ENCODE measurements at places on chromosomes 3 and 15.

- DNase-seq: no peak
These were observed 171.9 kb downstream of the FAM43A start for GRCh38 chr3:194857469-194858113.

GRCh38 chr15:34362047-34362773, 4.8 kb downstream of the LPCAT4 start:
- no peak for DNase-seq

DNA sequence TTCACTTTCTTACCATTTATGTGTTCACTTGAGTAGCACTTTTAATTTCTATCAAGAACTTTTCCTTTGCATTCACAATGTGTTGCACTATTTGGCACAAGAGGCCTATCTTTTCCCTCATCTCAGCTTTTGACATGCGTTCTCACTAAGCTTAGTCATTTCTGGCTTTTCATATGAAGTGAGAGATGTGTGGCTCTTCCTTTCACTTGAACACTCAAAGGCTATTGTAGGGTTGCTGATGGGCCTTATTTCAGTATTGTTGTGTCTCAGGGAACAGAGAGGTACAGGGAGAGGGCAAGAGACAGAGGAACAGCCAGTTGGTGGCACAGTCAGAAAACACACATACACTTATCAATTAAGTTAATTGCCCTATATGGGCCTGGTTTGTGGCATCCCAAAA, 127.4 kb upstream of the MLF1 start:
- DNase-seq: no peak

DNA sequence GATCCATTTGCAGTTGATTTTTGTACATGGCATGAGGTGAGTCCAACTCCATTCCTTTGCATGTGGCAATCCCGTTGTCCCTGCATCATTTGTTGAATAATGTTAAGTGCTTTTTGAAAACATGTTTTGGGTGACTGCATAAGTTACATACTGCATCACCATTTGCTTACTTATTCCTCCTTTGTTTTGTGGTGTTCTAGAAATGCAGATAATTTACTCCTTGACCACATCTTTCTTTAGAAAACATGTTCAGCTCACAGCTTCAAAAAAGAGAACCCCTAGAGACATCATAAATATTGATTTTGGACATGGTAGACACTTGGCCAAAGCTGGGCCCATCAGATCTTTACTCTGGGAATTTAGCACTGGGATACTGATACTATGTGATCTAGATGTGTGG, 135.3 kb upstream of the DAZL start:
- DNase-seq: no peak

GRCh38 chr3:58867621-58868020, 182.2 kb downstream of the CFAP20DC start:
- DNase-seq: no peak

DNA sequence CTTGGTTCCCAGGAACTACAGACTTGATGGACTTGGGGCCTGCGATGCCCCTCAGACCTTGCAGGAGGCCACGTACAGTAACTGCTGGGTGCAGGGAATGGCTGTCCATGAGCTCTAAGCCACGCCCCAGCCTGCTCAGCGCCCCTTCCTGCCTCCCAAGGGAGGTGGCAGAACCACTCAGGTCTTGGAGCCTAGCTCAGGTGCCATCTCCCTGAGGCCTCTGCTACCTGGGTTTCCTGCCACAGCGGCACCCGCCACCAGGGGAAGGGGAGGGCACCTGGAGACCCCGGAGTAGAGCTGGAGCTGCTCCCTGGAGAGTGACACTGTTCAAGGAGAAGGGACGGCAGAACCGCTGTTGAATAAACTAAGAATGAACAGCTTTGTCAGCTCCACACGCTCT, 77.8 kb upstream of the RPL32 start:
- no peak for DNase-seq

GRCh38 chr3:22779737-22780136, 423.4 kb upstream of the UBE2E2 start:
- no peak for DNase-seq

GRCh38 chr3:54660714-54661132, 267.1 kb downstream of the LRTM1 start:
- DNase-seq: no peak

GRCh38 chr3:160260587-160261270, 35.5 kb downstream of the C3orf80 start:
- no peak for DNase-seq

GRCh38 chr3:103126115-103126514, 691.3 kb downstream of the ZPLD1 start:
- DNase-seq: no peak

GRCh38 chr3:27715454-27715806, 6.7 kb downstream of the EOMES start:
- DNase-seq: no peak

GRCh38 chr3:41202834-41203345, 3.6 kb downstream of the CTNNB1 start:
- no peak for DNase-seq

DNA sequence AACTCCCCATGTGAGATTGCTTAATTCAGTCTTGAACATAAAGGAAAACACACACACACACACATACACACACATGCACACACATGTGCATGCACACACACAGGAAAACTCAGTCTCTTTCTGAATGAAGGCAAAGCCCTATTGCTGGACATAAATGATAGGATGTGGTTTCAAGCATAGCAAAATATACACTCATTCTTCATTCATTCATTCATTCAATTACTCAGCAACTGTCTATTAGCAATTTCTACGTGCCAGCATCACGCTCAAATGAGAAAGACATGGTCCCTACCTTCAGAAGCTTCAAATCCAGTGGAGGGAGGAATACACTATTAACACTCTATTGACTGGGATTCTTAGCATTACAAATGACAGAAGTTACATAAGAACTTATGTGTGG, 41.8 kb upstream of the UBE2E2 start:
- DNase-seq: no peak

GRCh38 chr15:52326756-52327155, 31.2 kb upstream of the MYO5C start:
- no peak for DNase-seq

DNA sequence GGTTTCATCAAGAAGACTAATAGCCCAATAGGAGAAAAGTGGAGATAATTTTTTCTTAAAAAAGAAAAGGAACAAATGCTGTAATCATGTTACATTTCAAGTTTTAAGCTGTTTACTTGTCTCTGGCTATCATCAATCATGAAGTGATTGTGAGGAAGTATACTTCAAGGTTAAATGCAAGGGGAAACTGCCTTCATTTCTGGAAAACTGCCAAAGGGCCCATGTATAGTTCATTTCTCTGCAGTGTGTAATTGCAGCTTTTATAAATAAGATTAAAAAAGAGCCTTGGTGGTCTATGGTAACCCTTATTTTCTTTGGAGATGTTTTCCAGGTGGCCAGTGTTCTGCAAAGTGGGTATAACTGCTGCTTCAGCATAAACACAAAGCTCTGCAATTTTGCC, 101.9 kb downstream of the GRM7 start:
- DNase-seq: no peak

- DNase-seq: no peak
These were observed 459.2 kb upstream of the ALCAM start for GRCh38 chr3:104907507-104907906.

Measured in NCI-H1092 treated with DMSO at 0.1 percent for 48 hours (cell line).